ENCODE measurements at places on chromosomes 1 and 21. TPM values are rescaled to one million over a fixed set of nuclear protein-coding genes. Genes with fewer than 3 reads are reported as not detected.

Gene OR14K1
- not detected for total RNA-seq

DNA sequence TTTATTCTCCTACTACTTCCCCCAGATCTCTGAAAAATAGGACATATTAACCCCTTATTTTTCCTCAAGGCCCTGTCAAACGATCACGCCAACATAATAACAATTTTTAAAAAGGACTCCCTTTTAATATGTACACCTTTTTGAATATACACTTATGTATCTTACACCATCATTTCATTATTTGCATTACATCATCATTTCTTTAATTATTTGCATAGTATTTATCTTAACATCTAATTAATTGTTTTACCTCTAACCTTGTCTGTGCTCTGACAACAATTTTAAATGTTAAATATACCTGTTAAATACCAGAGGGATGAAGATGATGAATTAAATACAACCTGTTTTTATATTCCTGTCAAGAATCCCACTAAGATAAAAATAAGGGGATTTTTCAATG is 432.2 kb downstream of the PTPRC start:
- peaks cover 13% of the 10 kb centered on the region for H3K36me3 ChIP-seq
- H3K4me3 ChIP-seq = no peak overlapping the region
- no peaks in the 10 kb centered on the region for H3K27me3 ChIP-seq
- peaks cover 15% of the 10 kb centered on the region for H3K4me1 ChIP-seq

Gene EDN2
- not detected for total RNA-seq

GRCh38 chr1:5603353-5604104 is 388.7 kb downstream of the NPHP4 start:
- no peaks in the 10 kb centered on the region for H3K36me3 ChIP-seq
- H3K27me3 ChIP-seq = peaks cover 7% of the 10 kb centered on the region
- H3K4me1 ChIP-seq = no peaks in the 10 kb centered on the region
- H3K27ac ChIP-seq = no peak overlapping the region

DNA sequence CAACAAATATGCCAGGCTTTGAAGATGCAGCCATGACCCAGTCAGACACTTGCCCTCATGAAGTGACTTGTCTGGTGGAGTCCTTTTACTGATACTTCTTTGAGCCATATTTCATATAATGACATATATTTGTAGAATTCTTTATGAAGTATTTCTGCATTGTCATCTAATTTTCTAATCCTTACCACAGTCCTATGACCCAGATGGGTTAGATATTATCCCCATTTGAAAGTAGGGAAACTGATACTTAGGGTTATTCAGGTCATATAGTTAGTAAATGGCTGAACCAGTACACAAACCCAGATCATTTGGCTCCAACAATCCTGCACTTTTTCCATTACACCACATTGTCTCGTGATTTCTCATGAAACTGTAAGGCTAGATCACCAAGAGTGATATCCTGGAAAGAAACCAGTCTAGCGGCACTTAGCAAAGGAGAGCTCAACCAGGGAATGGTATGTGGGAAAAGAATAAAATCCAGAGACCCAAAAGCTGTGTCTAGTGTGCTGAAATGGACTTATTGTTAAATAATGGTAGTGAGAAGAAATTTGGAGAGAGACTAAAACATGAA is 49.6 kb downstream of the ZFYVE9 start:
- no peaks in the 10 kb centered on the region for H3K4me1 ChIP-seq
- no peaks in the 10 kb centered on the region for H3K27me3 ChIP-seq
- no peak for DNase-seq
- no peak overlapping the region for H3K27ac ChIP-seq
- H3K36me3 ChIP-seq = no peaks in the 10 kb centered on the region

DNA sequence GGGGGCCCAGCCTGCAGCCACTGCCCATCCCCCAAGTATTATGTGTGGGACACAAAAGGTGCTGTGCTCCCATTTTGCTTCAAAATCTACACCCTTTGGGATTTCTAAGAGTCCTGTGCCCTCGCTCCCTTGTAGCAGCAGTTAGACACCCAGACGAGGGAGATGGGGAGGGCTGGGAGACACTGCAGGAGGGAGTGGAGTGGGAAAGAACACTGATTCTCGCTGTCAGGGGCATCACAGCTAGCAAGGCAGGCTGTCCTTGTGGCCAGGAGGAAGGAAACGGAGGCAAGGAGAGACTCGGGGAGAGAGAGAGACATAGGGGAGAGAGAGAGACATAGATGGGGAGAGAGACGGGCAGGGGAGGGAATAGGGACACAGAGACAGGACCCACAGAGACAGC is 38.5 kb downstream of the CSMD2 start:
- H3K36me3 ChIP-seq = no peaks in the 10 kb centered on the region
- H3K4me3 ChIP-seq = no peak overlapping the region
- H3K4me1 ChIP-seq = no peaks in the 10 kb centered on the region
- DNase-seq = no peak
- no peaks in the 10 kb centered on the region for H3K27me3 ChIP-seq
- no peak overlapping the region for H3K27ac ChIP-seq

DNA sequence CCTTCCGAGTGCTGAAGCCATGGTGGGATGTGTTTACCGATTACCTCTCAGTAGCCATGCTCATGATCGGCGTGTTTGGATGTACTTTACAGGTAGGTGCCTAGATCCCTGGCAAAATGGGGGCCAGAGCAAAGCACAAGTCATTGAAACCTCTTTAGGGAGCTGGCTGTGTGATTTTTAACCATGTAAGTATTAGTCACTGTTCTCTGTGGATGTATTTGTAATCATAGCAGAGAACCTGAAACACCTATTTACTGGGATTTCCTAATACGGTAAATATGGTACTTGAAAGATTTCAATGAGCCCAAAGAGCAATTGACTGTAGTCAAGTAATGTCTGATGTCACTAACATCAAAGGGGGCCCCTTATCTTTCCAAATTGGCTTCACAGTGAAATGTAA is 53.6 kb downstream of the LRRC8C start:
- peaks cover 36% of the 10 kb centered on the region for H3K4me1 ChIP-seq
- no peaks in the 10 kb centered on the region for H3K27me3 ChIP-seq
- no peak overlapping the region for H3K4me3 ChIP-seq
- H3K27ac ChIP-seq = no peak overlapping the region
- H3K36me3 ChIP-seq = peaks cover 75% of the 10 kb centered on the region
- DNase-seq = no peak

GRCh38 chr1:59384443-59384842 is 87.5 kb downstream of the FGGY start:
- H3K36me3 ChIP-seq = peaks cover 11% of the 10 kb centered on the region
- no peak overlapping the region for H3K27ac ChIP-seq

Gene TGFBR3
- total RNA-seq = 3.7 TPM

DNA sequence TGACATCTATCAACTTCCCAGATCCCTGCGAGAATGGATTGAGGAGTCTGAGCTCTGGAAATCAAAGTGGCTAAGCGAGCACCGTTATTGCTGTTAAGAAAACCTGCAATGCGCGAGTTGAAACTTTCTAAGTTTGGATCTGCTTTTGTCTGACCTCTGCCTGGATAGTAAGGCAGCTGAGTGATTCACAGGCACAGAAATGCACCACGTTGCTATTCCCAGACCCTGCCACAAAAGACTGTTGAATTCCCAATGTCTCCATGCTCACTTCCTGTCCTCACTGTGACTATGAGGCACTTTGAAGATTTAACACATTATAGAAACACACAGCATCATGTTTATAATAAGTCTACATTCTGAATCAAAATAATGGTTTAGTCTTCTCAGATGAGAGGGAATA is 27.1 kb upstream of the CNIH3 start:
- no peak for DNase-seq
- H3K27ac ChIP-seq = no peak overlapping the region
- peaks cover 13% of the 10 kb centered on the region for H3K4me1 ChIP-seq
- H3K27me3 ChIP-seq = no peaks in the 10 kb centered on the region
- no peak overlapping the region for H3K4me3 ChIP-seq
- no peaks in the 10 kb centered on the region for H3K36me3 ChIP-seq

- no peaks in the 10 kb centered on the region for H3K36me3 ChIP-seq
- DNase-seq = no peak
- no peak overlapping the region for H3K4me3 ChIP-seq
- H3K27ac ChIP-seq = no peak overlapping the region
These were observed 268.3 kb upstream of the PROX1 start for GRCh38 chr1:213719462-213719861.

Gene KHDC4
- total RNA-seq = 64.5 TPM

DNA sequence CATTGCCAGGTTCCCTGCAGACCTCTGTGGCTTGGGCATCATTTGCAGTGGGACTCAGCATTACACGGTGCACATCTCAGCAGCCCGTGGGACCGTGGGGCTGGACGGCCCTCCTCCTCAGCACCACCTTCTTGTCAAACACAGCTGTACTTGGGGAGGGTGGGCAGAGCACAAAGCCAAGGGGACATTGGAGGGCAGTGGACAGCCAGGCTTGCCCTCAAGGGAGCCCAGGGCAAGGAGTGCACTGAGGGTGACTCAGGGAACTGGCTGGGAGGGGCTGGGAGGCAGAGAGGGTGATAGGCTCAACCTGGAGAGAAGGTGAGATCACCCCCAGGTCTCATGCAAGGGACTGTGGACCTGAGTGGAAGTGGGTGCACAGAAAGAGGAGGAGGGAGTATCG is 3.4 kb downstream of the CAPN9 start:
- no peak overlapping the region for H3K4me3 ChIP-seq
- DNase-seq = no peak
- H3K27me3 ChIP-seq = no peaks in the 10 kb centered on the region
- H3K4me1 ChIP-seq = peaks cover 8% of the 10 kb centered on the region

GRCh38 chr1:147723691-147724323 is 36.6 kb downstream of the GJA5 start:
- H3K27ac ChIP-seq = no peak overlapping the region
- no peak overlapping the region for H3K4me3 ChIP-seq
- DNase-seq = peak; percentile 25
- no peaks in the 10 kb centered on the region for H3K4me1 ChIP-seq

DNA sequence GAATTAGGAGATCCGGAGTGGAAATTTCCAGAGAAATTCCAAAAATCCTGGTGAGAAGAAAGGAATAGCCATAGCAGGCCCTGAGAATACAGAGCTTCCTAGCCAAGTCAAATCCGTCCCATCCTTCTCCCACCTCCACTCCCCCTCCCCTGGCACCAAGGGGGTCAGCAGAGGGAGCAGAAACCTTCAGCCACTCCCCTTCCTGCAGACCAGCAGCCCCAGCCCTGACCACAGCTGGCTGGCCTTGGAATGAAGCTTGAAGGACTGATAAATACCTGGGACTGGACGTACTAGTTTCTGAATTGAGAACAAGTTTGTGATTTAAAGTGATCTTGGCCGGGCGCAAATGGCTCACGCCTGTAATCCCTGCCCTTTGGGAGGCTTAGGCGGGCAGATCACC is 13.8 kb upstream of the RIPPLY3 start:
- peaks cover 24% of the 10 kb centered on the region for H3K4me1 ChIP-seq
- no peaks in the 10 kb centered on the region for H3K27me3 ChIP-seq
- H3K27ac ChIP-seq = no peak overlapping the region
- DNase-seq = no peak

- peaks cover 23% of the 10 kb centered on the region for H3K27me3 ChIP-seq
- peak overlapping the region; percentile 45 for H3K4me3 ChIP-seq
- peak; percentile 53 for DNase-seq
- H3K36me3 ChIP-seq = peaks cover 1% of the 10 kb centered on the region
- H3K27ac ChIP-seq = peak overlapping the region; percentile 43
- H3K4me1 ChIP-seq = peaks cover 30% of the 10 kb centered on the region
These were observed 10.6 kb downstream of the G0S2 start for GRCh38 chr1:209685821-209686220.

DNA sequence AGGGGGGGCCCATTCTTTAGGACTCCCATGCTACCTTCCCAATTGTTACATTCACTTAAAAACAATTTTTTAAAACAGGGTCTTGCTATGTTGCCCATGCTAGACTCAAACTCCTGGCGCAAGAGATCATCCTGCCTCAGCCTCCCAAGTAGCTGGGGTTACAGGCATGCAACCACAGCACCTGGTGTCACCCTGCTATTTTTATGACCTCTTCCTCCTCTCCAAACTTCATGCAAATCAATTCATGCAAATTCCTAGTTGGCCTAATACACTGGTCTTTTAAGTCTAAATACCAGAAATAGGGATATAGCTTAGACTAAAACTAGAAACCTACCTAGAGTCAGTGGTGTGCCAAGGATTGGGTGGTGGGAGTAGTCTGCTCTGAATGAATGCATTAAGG is 30.1 kb downstream of the CDKN2C start:
- H3K4me3 ChIP-seq = no peak overlapping the region
- no peaks in the 10 kb centered on the region for H3K4me1 ChIP-seq

GRCh38 chr1:184743062-184743756 is 11.4 kb downstream of the EDEM3 start:
- H3K36me3 ChIP-seq = peaks cover 27% of the 10 kb centered on the region
- no peaks in the 10 kb centered on the region for H3K27me3 ChIP-seq
- peaks cover 34% of the 10 kb centered on the region for H3K4me1 ChIP-seq
- DNase-seq = peak; percentile 41
- H3K4me3 ChIP-seq = no peak overlapping the region
- peak overlapping the region; percentile 55 for H3K27ac ChIP-seq

GRCh38 chr1:206041640-206042039 is 11.3 kb upstream of the RHEX start:
- no peak overlapping the region for H3K4me3 ChIP-seq
- peaks cover 29% of the 10 kb centered on the region for H3K27me3 ChIP-seq
- no peak for DNase-seq
- H3K27ac ChIP-seq = no peak overlapping the region

- H3K36me3 ChIP-seq = no peaks in the 10 kb centered on the region
- no peaks in the 10 kb centered on the region for H3K27me3 ChIP-seq
- no peak overlapping the region for H3K4me3 ChIP-seq
- H3K4me1 ChIP-seq = peaks cover 11% of the 10 kb centered on the region
- no peak overlapping the region for H3K27ac ChIP-seq
- DNase-seq = no peak
These were observed 151.9 kb upstream of the COL6A1 start for GRCh38 chr21:45829668-45830067.

Gene AGL
- total RNA-seq = 10.8 TPM

DNA sequence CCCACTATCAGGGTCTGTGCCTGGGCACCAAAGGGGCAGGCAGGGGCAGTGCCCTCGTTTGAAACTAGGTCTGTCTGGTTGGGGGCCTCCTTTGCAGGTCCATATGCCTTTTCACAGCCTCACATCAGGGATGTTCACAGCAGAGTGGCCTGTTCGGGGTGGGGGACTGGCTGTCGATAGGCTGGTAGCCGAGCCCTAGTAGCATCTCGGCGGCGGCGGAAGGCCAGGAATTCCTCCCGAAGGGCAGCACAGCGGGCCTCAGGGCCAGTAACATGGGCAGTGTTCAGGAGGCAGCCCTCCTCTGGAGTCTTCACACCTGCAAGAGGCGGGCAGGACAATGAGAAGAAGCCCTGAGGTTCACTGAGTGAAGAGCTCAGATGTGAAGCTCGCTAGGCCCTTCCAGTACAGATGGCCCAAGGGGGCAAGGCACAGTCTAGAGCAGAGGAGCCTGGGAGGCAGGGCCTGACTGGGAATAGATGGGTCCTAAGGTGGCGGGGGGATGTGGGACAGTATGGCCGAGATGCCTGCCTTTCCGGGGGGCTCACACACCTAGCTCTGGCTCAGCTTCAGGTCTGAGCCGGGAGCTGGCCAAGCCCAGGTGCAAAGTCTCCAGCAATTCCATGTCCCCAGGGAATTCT is 2.0 kb upstream of the TAGLN2 start:
- no peak overlapping the region for H3K4me3 ChIP-seq
- H3K36me3 ChIP-seq = peaks cover 20% of the 10 kb centered on the region
- no peak overlapping the region for H3K27ac ChIP-seq
- DNase-seq = no peak
- no peaks in the 10 kb centered on the region for H3K27me3 ChIP-seq

All from activated CD8-positive, alpha-beta T cell treated with anti-CD3 and anti-CD28 coated beads, Interleukin-2, amount 10 ng/mL, durations not matched to agents 7 days and 5 days (primary cell).